Activated CD4-positive, alpha-beta T cell treated with anti-CD3 and anti-CD28 coated beads, Interleukin-2, amount 10 ng/mL, durations not matched to agents 7 days and 5 days (primary cell): ENCODE measurements at places on chromosomes 5 and 9. TPM values are rescaled to one million over a fixed set of nuclear protein-coding genes. Genes with fewer than 3 reads are reported as not detected.

GRCh38 chr5:22560147-22560546 is 293.0 kb downstream of the CDH12 start:
- no peak overlapping the region for H3K27ac ChIP-seq
- no peaks in the 10 kb centered on the region for H3K27me3 ChIP-seq
- H3K4me1 ChIP-seq: no peaks in the 10 kb centered on the region
- DNase-seq: no peak

- H3K27ac ChIP-seq: peak overlapping the region; percentile 67
- peak overlapping the region; percentile 28 for H3K4me3 ChIP-seq
- peaks cover 64% of the 10 kb centered on the region for H3K4me1 ChIP-seq
- DNase-seq: no peak
Observed at GRCh38 chr9:114613919-114614318, 2.8 kb downstream of the TMEM268 start.

GFI1B gene
- total RNA-seq: not detected

LECT2 gene
- not detected for total RNA-seq

DNA sequence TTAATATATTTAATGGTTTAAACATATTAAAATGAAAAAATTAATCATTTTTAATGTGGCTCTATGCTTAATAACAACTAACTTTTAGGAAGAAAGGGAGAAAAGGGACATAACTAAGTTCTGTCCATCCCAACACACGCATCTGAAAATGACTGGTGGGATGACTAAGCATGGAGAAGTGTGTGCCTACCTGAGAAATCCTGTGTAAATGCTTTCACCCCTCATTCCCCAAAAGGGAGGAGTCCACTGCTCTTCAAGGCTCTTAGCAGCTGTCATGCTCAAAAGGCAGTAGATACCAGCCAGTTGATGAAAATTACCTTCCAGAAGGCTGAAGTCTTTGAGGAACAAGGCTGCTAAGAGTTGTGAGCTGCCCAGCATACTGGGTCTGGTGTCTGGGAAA is 130.9 kb downstream of the NFIB start:
- no peak for DNase-seq
- H3K27me3 ChIP-seq: no peaks in the 10 kb centered on the region
- H3K4me3 ChIP-seq: no peak overlapping the region
- no peak overlapping the region for H3K27ac ChIP-seq
- no peaks in the 10 kb centered on the region for H3K36me3 ChIP-seq

DNA sequence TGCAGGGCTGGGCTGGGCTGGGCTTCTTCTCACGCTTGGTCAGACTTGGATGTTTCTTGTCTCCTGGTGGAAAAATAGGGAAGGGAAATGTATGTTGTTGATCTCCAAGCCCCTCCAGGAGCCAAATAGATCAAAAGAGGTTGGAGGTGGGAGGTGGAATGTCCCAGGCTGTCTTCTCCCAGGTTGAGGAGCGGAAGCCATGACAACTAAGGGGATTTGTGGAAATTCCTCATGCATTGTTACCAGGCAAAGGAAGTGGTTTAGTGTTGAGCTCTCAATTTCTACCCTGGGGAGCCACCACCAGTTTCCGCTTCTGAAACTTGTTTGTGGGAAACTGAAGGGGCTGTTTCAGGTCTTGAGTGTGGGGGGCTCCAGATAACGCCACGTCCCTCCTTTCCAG is 79.0 kb downstream of the SPRY4 start:
- no peaks in the 10 kb centered on the region for H3K36me3 ChIP-seq
- DNase-seq: no peak
- no peak overlapping the region for H3K27ac ChIP-seq
- H3K4me3 ChIP-seq: no peak overlapping the region
- peaks cover 7% of the 10 kb centered on the region for H3K27me3 ChIP-seq
- peaks cover 1% of the 10 kb centered on the region for H3K4me1 ChIP-seq

CBY3 gene
- 0.44 TPM for total RNA-seq

AK8 gene
- total RNA-seq: not detected

DNA sequence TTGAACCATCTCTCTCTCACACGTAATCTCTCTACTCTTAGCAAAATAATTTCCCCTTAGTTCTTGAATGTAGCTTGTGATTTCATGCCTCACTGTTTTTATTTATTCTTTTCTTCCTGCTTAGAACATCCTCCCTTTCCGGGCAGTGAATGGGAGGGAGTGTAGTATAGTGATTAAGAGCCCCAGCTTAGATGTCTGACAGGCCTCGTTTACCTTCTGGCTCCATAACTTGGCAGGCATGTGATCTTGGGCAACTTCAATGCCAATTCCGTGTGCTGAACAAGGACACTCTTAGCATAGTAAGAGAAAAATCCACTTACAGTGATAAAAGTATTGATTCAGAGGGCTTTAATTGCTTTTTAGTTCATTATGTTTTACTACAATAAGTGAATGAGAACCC is 96.3 kb upstream of the TNPO1 start:
- H3K4me3 ChIP-seq: no peak overlapping the region
- H3K36me3 ChIP-seq: no peaks in the 10 kb centered on the region
- H3K27ac ChIP-seq: no peak overlapping the region

DNA sequence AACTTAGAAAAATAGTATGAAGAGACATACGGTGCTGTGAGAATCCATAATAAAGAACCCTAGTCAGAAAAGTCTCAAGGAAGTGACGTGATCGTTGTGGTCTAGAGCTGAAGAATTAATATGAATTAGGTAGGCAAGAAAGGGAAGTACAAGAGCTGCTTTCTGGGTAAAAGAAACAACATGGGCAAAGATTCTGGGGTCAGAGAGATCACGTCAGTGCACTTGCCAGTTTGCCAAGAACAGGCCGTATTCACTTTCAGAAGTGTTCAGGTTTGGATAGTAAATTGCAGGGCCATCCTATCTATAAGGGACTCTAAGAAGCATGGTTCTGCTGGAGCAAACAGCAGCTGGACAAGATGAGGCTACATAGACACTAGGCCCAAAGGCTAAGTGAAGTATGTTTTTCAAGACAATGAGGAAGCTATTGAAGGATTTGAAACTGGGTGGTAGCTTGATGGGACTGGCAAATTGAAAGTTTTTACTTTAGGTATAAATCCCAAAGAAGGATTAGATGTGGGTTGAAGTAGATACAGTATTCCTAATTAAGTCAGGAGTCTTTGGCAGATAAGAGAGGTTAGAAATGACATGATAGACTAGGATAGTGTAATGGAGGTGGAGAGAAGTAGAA is 4.8 kb upstream of the CHD1 start:
- H3K4me3 ChIP-seq: peak overlapping the region; percentile 5
- DNase-seq: peak; percentile 51
- H3K4me1 ChIP-seq: peaks cover 47% of the 10 kb centered on the region
- H3K36me3 ChIP-seq: peaks cover 31% of the 10 kb centered on the region

GARNL3 gene
- total RNA-seq: 2.0 TPM

DNA sequence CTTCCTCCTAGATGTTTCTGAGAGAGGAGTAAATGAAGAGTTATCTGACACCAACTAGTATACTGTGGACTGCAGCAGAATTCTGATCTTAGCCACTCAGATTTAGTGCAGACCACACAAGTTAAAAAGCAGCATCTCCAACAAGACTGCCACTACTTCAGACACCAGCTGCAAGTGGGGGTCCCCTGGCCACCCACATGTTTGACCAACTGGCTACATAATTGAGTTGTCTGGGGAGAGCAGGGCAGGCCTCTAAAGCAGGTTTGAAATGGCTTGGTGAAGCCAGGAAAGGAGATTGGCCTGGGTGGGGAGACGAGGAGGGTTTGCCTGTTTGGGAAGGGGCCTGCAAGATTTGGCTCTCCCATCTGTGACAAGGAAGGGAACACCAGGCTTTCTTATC is 40.5 kb upstream of the FAM81B start:
- H3K27ac ChIP-seq: no peak overlapping the region
- no peaks in the 10 kb centered on the region for H3K36me3 ChIP-seq
- no peaks in the 10 kb centered on the region for H3K27me3 ChIP-seq

IFNK gene
- total RNA-seq: not detected

- H3K27me3 ChIP-seq: no peaks in the 10 kb centered on the region
- peaks cover 17% of the 10 kb centered on the region for H3K4me1 ChIP-seq
- H3K36me3 ChIP-seq: no peaks in the 10 kb centered on the region
- no peak overlapping the region for H3K4me3 ChIP-seq
Observed at GRCh38 chr5:98975682-98976407, 47.0 kb upstream of the CHD1 start.

DNA sequence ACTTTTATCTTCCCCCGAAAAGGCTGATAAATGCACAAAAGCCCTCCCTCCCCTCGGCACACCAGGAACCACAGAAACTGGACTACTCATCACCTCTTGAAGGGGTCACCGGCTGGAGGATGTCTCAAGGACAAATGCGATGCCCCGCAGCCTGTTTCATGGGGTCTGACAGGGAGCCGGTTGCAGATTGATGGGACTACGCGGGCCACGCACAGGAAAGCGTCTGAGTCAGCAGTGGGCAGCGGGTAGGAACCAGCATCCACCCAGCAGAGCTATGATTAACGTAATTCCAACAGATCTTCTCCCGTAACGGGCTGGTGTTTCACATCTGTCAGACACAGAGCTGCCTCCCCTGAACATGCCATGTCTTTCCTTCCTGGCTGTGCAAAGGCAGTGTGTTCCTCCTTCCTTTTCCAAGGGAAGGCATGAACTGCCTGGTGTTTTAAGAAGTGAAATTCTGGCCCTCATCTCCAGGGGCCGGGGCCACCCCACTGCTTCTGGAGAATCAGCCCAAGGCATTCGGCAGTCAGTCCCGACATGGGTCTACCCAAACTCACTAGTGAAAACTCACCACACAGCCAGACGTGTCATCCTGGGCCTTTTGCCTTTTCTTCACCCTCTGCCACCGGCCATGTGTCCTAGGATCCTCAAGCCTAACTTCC is 144.4 kb upstream of the PHYKPL start:
- H3K27ac ChIP-seq: no peak overlapping the region
- H3K27me3 ChIP-seq: no peaks in the 10 kb centered on the region
- no peaks in the 10 kb centered on the region for H3K4me1 ChIP-seq
- no peak for DNase-seq

CTNND2 gene
- total RNA-seq: not detected

PCDHB4 gene
- not detected for total RNA-seq

GRCh38 chr5:72380492-72381274 is 60.5 kb downstream of the PTCD2 start:
- DNase-seq: no peak
- no peaks in the 10 kb centered on the region for H3K27me3 ChIP-seq
- H3K36me3 ChIP-seq: no peaks in the 10 kb centered on the region
- H3K4me3 ChIP-seq: no peak overlapping the region
- H3K27ac ChIP-seq: no peak overlapping the region

GRCh38 chr5:109567374-109568044 is 122.2 kb upstream of the MAN2A1 start:
- no peak overlapping the region for H3K27ac ChIP-seq
- DNase-seq: no peak
- no peaks in the 10 kb centered on the region for H3K27me3 ChIP-seq
- H3K36me3 ChIP-seq: no peaks in the 10 kb centered on the region
- H3K4me1 ChIP-seq: no peaks in the 10 kb centered on the region
- H3K4me3 ChIP-seq: no peak overlapping the region

GRCh38 chr5:10684303-10685086 is 76.5 kb downstream of the DAP start:
- no peak overlapping the region for H3K4me3 ChIP-seq
- H3K27me3 ChIP-seq: no peaks in the 10 kb centered on the region
- H3K36me3 ChIP-seq: peaks cover 21% of the 10 kb centered on the region
- H3K27ac ChIP-seq: no peak overlapping the region
- peaks cover under 1% of the 10 kb centered on the region for H3K4me1 ChIP-seq
- no peak for DNase-seq

- H3K36me3 ChIP-seq: no peaks in the 10 kb centered on the region
- H3K27me3 ChIP-seq: no peaks in the 10 kb centered on the region
- no peak for DNase-seq
- no peaks in the 10 kb centered on the region for H3K4me1 ChIP-seq
- no peak overlapping the region for H3K4me3 ChIP-seq
- no peak overlapping the region for H3K27ac ChIP-seq
Observed at GRCh38 chr5:32475334-32476097, 31.0 kb upstream of the ZFR start.

DNA sequence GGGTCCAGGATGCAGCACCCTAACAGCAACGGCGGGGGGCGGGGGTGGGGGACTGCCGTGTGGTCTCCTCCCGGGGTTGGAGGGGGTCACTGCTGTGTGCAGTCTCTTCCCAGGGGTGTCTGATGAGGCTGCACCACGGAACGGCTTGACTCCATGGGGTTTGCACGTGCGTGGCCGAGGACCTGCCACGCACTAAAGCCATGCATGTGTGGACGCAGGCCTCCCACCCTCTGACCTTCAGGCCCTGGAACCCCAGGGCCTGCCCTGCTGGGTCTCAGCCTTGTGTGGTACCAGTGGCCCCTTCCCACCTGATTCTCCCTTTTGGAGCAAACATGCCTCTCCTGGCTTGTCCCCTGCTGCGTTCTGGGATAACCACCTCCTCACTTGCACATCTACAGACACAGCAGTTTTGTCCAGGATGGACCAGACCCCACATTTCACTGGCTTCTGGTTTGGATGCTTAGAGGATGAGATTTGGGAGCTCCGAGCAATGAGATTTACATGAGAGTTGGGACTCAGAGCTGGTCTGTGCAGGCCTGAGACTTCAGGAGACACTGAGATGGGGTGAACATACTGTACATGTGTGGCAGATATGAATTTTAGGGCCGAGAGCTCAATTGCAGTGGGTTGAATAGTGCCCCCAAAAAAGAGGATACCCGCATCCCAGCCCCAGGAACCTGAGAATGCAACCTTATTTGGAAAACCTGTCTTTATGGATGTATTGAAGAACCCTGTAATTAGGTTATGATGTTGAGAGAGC is 45.8 kb downstream of the SLC12A7 start:
- no peak overlapping the region for H3K4me3 ChIP-seq
- no peak for DNase-seq
- H3K27ac ChIP-seq: peak overlapping the region; percentile 50

GRCh38 chr9:114735704-114736103 is 53.7 kb upstream of the TEX48 start:
- no peaks in the 10 kb centered on the region for H3K27me3 ChIP-seq
- DNase-seq: no peak
- no peak overlapping the region for H3K4me3 ChIP-seq

DNA sequence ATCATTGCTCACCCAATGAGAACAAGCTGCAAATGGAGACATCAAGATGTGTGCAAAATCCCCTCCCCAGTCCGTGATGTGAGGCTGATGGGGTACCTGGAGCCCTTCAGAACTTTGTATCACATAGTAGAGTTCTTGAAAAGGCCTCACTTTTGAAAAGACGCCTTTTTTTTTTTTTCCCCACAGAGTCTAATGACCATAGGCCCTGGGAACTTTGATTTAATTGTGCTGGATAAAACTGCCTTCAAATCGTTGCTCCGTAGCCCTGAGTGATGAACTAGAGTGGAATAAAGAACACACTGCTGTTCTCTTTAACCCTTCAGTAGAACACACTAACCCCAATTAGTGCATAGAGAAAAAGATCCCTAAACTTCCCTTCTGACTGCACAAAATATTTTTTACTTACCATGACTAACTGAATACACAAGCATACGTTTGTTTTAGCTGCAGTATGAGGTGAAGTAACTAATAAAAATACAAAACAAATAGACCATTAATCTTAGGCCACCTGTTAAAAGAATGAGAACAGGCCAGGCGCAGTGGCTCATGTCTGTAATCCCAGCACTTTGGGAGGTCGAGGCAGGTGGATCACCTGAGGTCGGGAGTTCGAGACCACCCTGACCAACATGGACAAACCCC is 15.1 kb downstream of the PSAT1 start:
- no peaks in the 10 kb centered on the region for H3K27me3 ChIP-seq
- no peak overlapping the region for H3K27ac ChIP-seq
- no peak overlapping the region for H3K4me3 ChIP-seq
- no peak for DNase-seq

GABRA1 gene
- not detected for total RNA-seq
